ENCODE measurements at places on chromosomes 12 and 14.

GRCh38 chr14:53849549-53849948, 107.1 kb downstream of the BMP4 start:
- DNase-seq: no peak

DNA sequence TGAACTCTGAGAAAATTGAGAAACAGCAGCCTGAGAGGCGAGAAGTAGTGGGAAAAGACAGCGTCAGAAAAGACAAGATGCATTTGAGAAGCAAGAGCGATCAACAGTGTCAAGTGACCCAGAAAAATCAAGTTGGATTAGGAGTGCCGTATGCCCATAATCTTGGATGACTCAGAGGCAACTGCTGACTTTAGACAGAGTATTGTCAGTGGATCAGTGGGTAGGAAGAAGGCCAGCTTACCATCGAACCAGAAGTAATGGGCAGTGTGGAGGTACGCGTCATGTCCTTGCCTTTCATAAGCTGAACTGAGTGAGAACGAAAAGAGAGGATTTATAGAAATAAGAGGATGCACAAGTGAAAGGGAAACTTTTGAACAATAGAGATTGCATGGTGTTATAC, 151.0 kb upstream of the NAV3 start:
- no peak for DNase-seq

- no peak for DNase-seq
Observed at GRCh38 chr12:117599849-117600248, 238.4 kb upstream of the NOS1 start.

DNA sequence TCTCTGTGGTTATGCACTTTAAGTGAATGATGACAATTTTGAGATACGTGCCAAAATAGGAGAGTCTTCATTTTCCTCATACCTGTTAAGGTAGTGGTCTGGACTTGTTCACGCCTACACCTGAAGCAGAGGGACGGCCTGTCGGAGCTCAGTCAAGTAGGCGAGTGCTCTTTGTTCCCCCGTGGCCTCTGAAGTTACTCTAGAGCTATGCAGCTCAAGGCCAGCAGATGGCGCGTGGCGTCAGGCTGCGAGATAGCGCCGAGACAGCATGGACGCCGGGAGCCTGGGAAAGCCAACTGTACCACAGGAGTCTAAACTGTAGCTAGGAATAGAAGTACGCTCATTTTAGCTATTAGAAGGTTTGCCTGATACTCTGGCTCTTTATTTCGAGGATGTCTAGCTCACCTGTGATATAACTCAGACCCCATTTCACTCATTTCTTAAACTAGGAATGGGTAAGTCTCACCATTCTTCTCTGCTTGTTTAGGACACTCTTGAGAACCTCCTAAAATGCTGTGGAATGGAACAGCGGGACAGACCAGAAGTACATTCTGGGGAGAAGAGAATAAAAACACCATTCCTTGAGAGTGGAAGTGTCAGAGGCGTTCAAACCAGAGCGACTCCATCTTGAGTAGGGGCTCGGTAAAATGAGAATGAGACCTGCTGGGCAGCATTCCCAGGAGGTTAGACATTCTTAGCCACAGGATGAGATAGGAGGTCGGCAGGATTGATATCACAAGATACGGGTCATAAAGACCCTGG, 267.4 kb upstream of the HMGA2 start:
- peak; percentile 73 for DNase-seq

DNA sequence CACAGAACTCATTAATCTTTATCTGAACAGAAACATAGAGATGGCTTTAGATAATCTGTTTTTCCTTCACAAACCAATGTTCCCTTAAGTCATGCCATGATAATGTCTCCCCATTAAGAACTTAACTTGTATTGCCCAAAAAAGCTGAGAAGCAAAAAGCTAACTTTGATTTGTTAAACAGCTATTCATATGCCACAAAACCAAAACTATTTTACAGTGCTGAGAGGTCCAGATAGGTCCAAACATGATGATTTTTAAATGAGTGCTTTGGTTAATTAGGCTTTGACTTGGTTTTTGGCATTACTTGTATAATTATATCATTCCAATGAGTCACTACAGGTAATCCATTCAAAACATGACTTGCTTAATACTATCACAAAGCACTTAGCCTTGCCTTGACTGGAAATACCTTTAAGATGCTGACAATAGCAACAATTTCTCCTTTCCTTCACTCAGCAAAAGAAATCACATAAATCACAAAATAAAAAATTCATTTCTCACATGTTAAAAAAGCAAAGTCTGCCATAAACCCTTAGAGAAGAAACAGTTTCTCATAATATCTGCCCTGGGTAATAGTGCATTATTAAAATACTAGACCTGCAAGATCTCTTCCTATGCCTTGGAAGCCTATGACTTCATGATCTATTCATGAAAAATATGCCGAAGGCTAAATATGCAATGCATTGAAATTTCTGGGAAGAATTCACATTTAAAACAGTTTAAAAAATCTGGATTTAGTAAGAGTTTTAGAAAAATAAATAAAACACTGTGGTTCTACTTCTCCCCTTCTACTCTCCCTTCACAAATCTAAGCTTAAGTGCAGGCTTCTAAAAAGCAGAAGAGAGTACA, 52.0 kb upstream of the SAV1 start:
- no peak for DNase-seq

DNA sequence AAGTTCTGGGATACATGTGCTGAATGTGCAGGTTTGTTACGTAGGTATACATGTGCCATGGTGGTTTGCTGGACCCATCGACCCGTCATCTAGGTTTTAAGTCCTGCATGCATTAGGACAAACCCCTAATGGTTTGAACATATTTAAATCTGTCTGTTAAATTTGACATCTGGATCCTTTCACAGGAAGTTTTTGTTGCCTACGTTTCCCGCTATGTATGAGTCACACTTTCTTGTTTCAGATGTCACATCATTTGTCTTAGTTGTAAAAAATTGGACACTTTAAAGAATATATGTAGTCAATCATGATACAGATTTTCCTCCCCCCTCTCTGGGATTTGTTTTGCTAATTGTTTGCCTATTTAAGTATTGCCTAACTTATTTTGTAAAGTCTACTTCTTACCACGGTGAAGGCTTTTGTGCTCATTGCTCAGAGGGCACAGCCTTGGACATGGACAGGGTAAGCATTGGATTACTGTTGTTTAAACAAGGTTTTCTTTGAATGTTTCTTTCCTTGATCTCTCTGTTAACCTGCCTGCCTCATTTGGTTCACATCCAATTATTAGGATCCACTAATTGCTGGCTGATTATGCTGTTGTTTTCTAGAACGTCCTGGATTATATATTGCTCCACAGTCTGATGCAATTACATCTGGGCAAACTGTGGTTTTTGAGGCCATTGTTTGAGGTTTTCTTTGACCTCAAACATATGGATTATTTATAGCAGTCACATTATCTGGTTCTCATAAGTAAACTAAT, 1441.4 kb downstream of the AACS start:
- no peak for DNase-seq

GRCh38 chr14:54922598-54922997, 20.0 kb upstream of the GCH1 start:
- no peak for DNase-seq

DNA sequence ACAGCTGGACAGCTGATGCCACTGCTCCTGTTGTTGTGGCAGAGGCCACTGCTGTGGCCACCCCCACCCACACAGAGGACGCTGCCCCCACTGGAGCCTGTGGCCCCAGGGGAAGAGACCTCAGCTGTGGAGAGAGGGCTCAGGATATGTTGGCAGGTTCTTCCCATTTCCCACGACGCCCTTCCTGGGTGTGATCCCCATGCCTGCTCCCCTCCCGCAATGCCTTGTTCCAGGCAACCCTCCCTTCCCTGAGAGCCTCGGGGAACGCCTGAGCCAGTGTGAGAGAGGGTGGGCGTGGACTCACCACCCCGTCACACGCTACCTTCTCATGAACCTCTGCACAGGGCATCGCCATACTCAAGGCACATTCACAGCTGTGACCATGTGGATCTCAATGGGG, 5.7 kb upstream of the KRT82 start:
- DNase-seq: no peak

DNA sequence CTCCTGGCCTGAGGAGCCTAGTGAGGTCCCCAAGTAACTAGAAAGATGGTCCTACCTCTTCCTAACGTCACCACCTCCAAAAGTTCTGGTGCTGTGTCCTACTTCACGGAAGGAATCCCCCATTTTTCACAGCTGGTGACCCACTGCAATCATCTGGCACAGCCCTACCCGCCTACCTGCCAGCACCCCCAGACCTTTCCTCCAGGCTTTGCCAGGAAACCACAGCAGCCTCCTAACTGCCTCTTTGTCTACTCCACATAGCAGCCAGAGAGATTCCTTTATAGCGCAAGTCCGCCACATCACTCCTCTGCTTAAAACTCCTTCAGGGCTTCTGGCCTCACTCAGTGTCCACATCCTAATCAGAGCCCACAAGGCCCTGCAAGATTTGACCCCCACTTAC, 13.4 kb upstream of the FLVCR2 start:
- no peak for DNase-seq

GRCh38 chr12:117699118-117699517, 269.7 kb downstream of the KSR2 start:
- no peak for DNase-seq

DNA sequence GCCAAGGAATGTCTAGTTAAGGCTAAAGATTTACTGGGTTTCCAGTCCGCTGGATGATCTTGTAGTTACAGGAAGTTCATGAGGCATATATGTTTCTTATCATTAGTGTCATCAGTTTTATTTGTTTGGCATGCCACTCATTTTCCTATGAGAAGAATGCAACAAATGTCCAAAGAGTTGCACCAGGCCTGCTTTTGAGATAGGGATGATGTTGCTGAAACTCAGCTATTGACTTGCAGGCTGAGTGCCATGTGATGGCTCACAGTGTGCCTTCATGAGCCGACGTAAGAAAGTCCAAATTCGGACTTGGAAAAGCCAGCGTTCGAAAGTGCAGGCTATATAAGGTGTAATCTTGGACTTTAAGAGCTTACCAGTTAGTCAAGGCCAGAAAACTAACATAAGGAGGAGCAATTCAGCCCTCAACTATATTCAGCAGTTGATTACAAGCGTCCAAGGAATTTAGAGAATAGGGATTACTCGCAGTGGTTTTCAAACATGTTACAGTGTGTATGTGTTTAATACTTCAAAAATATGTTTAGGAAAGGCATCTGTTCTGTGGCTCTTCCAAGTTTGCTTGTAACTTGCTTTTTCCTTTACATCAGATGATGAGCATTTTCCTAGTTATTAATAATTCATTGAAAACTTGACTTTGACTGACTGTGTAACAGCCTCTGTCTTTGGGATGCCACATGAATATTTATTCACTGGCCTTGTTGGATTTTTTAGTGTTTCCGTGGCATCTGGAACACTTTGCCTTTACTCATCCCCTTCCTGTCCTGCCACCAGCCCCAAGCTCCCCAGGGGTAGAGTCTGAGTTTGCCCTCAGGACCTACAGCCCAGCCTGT, 101.3 kb downstream of the LGMN start:
- no peak for DNase-seq

GRCh38 chr12:107066691-107067090, 26.7 kb downstream of the CRY1 start:
- no peak for DNase-seq

DNA sequence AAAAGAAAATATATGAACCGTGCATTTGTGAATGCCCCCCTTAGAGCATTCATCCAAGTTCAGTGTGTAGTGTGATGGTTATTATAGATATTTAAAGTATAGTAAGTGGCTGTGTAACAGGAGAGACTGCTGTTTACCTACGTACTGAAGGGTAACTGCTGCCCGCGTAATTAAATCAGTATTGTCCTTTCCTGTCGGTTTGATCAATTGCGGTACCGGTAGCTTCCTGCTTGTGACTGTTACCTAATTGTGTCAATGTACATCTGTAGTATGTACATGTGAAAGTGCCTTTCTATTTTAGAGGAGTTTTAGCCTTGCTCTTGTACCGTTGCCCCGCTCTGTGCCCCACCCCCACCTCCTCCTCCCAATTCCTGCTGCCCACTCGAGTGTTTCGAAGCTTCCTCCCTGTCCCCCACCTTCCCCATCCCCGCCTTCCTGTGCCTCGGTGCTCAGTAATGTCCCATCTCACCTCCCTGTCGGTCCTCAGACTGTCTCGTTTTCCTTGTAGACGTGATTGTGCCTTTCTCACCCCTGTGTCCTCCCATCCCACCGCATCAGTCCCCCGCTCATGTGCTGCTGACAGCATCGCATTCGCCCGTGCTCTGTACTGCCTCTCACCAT, 75.0 kb downstream of the KICS2 start:
- DNase-seq: no peak

DNA sequence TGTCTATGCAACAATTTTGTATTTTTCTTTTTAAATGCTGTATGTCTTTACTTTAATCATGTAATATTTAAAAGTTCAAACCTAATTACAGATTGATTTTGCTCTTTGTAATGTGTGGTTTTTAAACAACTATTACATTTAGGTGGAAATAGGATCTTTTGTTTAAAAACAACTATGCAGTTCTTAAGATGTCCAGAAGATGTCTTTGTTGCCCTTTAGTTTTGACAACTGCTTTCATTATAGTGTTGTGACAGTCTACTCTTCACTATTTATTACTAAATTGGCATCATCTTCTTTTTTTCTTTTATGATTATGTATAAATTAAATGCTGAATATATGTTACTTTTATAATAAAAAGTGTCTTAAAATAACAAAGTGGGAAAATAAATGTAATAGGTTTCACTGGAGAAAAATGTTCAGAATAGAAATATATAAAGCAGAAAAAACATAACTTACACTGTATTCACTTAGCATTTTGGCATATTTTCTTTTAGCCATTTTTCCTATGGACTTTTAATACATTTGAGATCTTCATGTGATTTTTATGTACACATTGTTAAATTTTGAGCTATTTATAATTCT, 27.1 kb upstream of the PCNX4 start:
- peak; percentile 45 for DNase-seq

All from G401 (cell line).